ENCODE measurements at places on chromosomes 3 and 15. TPM values are rescaled to one million over a fixed set of nuclear protein-coding genes. Genes with fewer than 3 reads are reported as not detected.

Gene PIGB
- total RNA-seq = 29.8 TPM

Gene GAP43
- total RNA-seq = not detected

DNA sequence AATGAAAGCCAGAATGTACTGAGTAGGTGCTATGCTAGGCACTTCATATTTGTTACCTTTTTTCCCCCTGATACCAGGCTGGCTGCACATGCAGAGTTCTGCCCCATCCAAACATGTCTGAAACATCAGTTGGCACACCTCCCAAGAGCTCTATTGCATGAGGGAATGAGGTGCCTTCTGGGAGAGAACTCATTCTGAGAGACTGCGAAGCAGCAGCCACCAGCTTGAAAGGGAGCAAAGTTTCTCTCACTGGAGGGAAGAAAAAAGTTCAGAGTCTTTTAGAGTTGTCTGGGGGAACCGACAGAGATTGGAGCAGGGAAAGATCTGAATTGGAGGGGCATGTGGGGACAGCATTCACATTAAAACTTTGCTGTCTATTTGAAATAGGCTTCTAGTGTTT is 84.1 kb downstream of the AGBL1 start:
- no peak overlapping the region for H3K27ac ChIP-seq
- peaks cover 3% of the 10 kb centered on the region for H3K27me3 ChIP-seq
- DNase-seq = no peak
- no peaks in the 10 kb centered on the region for H3K4me1 ChIP-seq
- H3K36me3 ChIP-seq = no peaks in the 10 kb centered on the region

- no peak overlapping the region for H3K4me3 ChIP-seq
- peaks cover 28% of the 10 kb centered on the region for H3K4me1 ChIP-seq
- no peaks in the 10 kb centered on the region for H3K27me3 ChIP-seq
- peaks cover 10% of the 10 kb centered on the region for H3K36me3 ChIP-seq
- no peak overlapping the region for H3K27ac ChIP-seq
These were observed 211.1 kb upstream of the GADL1 start for GRCh38 chr3:31105438-31106077.

Gene CYP1A1
- 2.8 TPM for total RNA-seq

GRCh38 chr3:133747907-133748639 is 1.9 kb downstream of the TF start:
- no peaks in the 10 kb centered on the region for H3K36me3 ChIP-seq
- H3K27me3 ChIP-seq = peaks cover 38% of the 10 kb centered on the region
- no peak for DNase-seq
- H3K4me3 ChIP-seq = no peak overlapping the region
- peaks cover 3% of the 10 kb centered on the region for H3K4me1 ChIP-seq

DNA sequence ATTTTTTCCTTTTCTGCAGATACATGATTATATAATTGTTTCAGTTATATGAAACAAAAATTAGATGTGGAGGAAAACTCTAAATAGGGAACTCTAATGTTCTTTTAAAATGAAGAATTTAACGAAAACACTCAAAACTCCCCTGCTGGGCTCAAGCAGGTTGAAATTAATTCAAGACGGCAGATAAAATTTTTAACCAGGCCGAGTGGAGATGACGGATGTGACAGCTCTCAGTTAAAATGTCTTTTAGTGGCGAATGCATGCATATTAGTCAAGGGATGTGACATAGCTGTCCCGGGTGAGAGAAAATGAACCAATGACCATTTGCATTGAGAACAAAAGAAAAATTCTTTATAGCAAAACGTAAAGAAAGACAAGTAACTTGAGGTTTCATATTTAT is 110.1 kb downstream of the ROBO2 start:
- H3K4me1 ChIP-seq = no peaks in the 10 kb centered on the region
- DNase-seq = no peak
- no peaks in the 10 kb centered on the region for H3K27me3 ChIP-seq
- H3K4me3 ChIP-seq = no peak overlapping the region

- DNase-seq = no peak
- peaks cover 52% of the 10 kb centered on the region for H3K27me3 ChIP-seq
- H3K36me3 ChIP-seq = no peaks in the 10 kb centered on the region
- H3K4me1 ChIP-seq = peaks cover 22% of the 10 kb centered on the region
- no peak overlapping the region for H3K27ac ChIP-seq
- no peak overlapping the region for H3K4me3 ChIP-seq
These were observed 2.2 kb downstream of the RBP1 start for GRCh38 chr3:139537361-139537760.

Gene FAM131A
- 4.5 TPM for total RNA-seq

Data from activated CD8-positive, alpha-beta memory T cell treated with anti-CD3 and anti-CD28 coated beads, Interleukin-2, amount 10 ng/mL, durations not matched to agents 7 days and 5 days (primary cell).